Mesenchymal stem cell (in vitro differentiated cells and primary cell): ENCODE measurements at places on chromosomes 12 and 14.

GRCh38 chr14:68770553-68771286 lies 22.1 kb downstream of the ZFP36L1 start:
- no peak for DNase-seq

GRCh38 chr14:65940056-65940735 lies 527.7 kb downstream of the FUT8 start:
- no peak for DNase-seq

GRCh38 chr14:74501135-74501614 lies 7.6 kb downstream of the ISCA2 start:
- peak; percentile 80 for DNase-seq

- DNase-seq = no peak
Observed at GRCh38 chr14:66444271-66444927, 41.8 kb upstream of the CCDC196 start.

- no peak for DNase-seq
Observed at GRCh38 chr12:51600721-51601120, 9.7 kb downstream of the SCN8A start.

- no peak for DNase-seq
Observed at GRCh38 chr12:12874029-12874428, 17.3 kb upstream of the GPRC5A start.

GRCh38 chr12:3199551-3200031 lies 122.4 kb downstream of the TSPAN9 start:
- peak; percentile 74 for DNase-seq

GRCh38 chr12:27304856-27305255 lies 27.8 kb upstream of the BMAL2 start:
- no peak for DNase-seq

- no peak for DNase-seq
Observed at GRCh38 chr14:57364659-57365450, 25.5 kb upstream of the NAA30 start.

DNA sequence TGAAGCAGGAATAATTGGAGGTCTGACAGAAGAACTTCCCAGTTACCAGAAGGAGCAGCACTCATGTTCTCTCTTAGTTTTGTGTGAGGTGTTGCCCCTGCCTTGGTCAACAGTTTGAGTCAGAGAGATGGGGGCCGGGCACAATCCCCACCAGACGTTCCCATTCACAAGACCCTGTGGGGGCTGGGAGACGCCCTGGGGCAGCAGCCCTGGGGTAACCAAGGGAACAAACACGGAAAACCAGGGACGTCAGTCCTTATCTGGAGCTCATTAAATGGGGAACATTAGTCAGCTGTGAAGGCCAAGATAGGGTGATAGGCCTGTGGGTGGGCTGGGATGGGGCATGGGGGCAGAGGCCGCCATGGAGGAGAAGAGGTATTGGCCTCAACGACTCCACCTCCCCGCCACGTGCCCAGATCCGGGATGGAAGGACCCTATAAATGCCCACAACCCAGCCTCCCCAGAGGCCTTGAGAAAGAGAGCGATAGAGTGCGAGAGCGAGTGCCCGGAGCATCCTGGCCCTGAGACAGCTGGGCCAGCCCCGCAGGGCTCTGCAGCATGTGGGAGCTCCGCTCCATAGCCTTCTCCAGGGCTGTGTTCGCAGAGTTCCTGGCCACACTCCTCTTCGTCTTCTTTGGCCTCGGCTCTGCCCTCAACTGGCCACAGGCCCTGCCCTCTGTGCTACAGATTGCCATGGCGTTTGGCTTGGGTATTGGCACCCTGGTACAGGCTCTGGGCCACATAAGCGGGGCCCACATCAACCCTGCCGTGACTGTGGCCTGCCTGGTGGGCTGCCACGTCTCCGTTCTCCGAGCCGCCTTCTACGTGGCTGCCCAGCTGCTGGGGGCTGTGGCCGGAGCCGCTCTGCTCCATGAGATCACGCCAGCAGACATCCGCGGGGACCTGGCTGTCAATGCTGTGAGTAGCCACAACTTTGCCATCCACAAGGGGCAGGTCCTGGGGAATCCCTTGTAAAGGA lies at the start of gene AQP2:
TSS of gene AQP2 (plus strand) at position 465 of the 979 bp plus-strand sequence. CDS start at position 559, 94 bp downstream.
- peak; percentile 34 for DNase-seq

DNA sequence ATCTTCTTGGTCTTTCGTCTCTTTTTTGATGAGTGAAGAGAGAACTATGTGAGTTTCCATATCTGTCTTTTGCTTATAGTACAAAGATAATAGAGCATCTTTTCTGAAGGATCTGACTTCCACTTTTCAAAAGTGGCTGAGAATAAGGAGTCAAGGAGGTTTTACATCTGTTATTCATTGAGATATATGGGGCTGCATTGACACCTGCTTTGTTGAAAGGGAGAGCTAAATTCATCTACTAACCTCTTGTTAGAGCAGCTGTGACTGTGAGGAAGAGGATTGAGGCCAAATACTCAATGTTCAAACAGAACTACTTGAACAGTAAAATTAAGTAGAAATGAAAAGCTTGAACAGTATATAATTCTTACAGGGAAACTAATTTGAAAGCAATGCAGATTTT lies 130.2 kb upstream of the ATP2B1 start:
- no peak for DNase-seq

DNA sequence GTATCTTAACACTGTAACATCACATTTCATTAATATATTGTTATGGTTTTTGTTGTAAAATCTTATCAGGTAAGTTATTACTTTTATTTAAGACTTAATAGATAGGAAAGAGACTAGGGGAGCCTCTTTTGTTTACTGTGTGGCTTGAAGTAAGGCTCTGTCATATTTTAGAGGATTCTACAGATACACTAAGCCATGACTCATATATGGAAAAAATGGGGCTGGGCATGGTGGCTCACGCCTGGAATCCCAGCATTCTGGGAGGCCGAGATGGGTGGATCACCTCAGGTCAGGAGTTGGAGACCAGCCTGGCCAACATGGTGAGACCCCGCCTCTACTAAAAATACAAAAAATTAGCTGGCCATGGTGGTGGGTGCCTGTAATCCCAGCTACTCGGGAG lies 23.6 kb upstream of the NPFF start:
- peak; percentile 52 for DNase-seq

DNA sequence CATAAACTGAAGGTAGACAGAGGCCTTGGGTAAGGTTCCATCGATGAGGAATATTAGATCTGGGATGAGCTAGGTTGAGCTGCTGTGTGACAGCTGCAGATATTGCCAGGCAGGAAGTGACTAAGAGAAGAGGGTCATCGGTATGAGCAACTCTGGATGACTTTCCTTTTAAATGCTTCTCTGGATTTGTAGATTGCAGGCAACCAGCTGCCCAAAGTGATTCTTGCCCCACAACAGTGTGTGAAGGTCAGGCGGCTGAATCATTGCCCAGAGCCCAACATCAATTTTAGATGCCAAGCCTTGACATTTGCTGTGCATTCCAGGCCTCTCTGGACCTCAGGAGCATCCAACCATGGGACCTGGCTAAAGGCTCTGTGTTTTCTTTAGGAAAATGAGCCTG lies 255.9 kb downstream of the DPF3 start:
- DNase-seq = peak; percentile 92

GRCh38 chr12:39613525-39613924 lies 6.1 kb downstream of the ABCD2 start:
- no peak for DNase-seq

DNA sequence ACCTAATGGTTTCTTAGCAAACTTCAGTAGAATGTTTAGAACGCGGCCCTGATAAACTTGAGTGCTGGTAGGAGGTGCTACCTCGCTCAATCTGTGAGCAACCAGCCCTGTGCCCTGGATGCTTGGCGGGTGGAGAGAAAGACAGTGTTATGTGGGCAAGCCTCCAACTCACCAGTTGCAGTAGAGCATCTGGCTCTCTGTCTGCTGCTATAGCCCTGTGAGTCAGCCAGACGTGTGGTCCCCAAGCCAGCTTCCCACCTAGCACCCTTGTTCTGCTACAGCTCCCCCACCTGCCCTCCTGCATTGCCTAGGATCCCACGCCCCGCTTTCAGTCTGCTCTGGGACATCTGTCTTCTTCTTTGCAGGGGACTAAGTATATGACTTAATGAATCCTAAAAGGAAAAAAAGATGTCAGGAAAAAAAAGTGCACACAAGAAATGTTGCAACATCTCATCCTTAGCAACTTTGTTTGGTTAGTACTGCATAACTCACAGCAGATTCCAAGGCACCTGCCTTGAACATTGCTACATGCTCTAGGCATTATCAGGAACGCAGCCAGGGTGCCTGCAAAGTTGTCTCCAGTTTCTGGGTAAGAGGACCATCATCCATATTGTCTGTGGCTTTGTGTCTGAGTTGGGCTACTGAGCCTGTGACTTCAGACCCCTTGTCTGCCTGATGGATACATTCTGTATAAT lies 13.6 kb downstream of the SNRNP35 start:
- peak; percentile 72 for DNase-seq

DNA sequence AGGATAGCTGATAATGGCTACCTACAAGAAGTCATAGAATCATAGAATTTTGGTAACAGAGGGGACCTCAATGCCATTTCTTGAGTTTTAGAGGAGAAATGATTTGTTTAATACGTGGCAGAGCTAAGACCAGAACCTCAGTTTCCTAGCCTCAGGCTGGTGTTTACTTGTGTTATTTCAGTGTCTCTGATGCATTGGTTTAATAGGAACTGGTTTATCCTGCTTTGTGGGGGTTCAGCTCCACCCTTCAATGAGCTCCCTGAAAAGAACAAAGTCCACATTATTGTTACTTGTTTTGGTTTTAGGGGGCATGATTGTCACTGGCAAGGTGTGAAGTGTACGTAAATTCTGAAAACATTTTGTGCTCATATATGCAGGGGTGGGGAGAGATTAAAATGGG lies 55.4 kb downstream of the AKAP6 start:
- no peak for DNase-seq

GRCh38 chr12:24349051-24349799 lies 399.8 kb upstream of the SOX5 start:
- no peak for DNase-seq

GRCh38 chr12:100447381-100447780 lies 26.3 kb upstream of the NR1H4 start:
- no peak for DNase-seq

- DNase-seq = no peak
Observed at GRCh38 chr12:18595412-18595811, 142.4 kb downstream of the PLCZ1 start.

DNA sequence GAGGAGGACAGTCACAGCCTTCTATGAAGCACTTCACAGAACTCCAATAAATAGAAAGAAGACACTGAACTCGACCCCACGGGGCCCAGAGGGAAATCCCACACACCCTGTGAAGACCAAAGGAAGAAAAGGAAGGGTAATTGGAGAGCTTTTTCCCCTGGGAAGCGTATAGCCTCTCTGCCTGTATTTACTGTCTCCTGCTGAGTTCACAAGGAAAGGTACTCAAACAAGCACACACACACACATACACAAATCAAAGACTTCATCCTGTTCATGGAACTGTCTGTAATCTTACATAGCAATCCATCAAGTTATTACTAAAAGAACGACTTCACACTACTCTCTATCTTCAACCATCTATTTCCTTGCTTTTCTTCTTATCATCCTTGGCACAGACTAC lies 15.3 kb downstream of the FOXN3 start:
- no peak for DNase-seq

- peak; percentile 3 for DNase-seq
Observed at GRCh38 chr14:80275208-80275850, 64.0 kb upstream of the DIO2 start.
